ENCODE measurements at places on chromosomes 1 and 21.

DNA sequence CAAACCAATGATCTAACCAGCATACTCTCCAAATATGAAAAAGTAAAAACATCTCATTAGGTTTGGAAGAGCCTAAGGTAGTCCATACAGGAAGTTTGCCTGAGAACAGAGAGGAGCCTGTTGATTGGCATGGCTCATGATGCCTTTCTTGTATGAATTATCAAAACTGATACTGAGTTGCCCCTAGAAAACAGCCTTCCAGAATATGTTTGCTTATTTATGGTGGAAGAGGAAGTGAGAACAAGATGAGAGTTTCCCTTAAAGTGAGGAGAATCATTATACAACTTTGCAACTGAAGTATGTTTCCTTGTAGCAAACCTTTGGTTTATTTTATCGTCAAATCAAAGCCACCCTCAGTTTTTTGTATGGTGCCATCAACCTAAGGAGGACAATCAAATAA is 23.8 kb upstream of the KIAA1614 start:
- DNase-seq = no peak

GRCh38 chr1:2561446-2561845 is 5.3 kb downstream of the TNFRSF14 start:
- DNase-seq = no peak

- DNase-seq = no peak
Observed at GRCh38 chr1:29299446-29299845, 63.1 kb downstream of the PTPRU start.

DNA sequence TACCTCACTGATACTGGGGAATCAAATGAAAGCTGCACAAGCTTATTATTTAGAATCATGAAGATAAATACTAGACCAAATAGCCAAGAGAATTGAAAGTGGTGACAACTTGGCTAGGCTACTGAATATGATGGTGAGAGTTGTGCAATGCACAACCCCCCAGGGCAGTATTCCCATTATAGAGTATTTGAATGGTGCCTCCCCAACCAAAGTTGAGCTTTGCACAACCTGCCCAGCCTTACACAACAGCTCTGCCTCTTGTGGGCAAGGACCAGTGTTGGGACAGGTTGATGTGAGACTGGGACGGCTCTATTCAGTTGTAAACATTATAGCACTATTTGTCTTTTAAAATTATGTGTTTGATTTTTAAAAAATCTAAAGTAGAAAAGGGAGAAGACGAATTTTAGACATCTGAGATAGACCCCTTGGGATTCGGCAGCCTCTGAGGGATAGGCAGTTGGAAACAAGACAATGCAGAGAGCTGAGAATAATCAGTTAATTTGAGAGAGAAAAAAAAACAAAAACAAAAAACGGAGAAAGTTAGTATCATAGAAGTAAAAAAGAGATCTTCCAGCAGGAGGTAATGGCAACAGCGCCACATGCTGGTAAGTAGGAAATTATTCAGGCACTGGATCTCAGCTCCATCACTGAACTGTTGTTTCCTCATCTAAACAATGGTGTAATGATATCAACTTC is 91.0 kb upstream of the KCNA3 start:
- DNase-seq = no peak

GRCh38 chr1:50080904-50081586 is 27.7 kb upstream of the ELAVL4 start:
- DNase-seq = no peak

DNA sequence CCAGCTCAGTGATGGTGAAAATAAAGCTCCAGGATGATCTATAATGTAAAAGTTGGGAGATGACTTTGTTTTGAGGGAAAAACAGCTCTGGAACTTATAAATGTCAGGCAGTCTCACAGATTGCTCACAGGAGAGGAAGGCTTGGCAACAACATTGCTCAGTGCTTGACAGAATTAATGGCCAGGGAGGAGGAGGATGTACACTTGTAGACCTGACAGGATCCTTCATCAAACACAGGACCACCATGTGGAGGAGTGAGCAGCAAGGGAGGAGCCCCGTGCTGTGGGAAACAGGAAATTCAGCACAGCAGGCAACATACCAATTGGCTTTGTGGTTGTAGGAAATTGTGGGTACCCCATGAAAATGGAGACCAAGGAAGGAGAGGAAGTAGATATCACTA is 291.8 kb upstream of the CAMK1G start:
- no peak for DNase-seq

DNA sequence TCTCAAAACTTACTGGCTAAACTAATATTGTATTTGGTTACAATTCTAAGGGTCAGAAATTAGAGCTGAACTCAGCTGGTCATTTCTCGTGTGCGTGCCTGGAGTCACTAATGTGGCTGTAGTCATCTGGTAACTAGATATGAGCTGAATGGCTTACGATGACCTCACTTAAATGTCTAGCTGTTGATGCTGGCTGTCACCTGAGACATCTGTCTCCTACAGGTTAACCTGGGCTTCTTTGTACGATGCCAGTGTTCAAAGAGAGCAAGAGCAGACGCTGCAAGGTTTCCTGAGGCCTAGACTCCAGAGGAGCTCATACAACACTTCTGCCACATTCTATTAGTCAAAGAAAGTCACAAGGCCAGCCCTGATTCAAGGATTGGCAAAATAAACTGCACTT is 17.1 kb upstream of the ALG6 start:
- DNase-seq = no peak

- no peak for DNase-seq
Observed at GRCh38 chr1:88658419-88658818, 25.7 kb upstream of the PKN2 start.

All from anterior cingulate cortex (tissue), 58 donors.